H9 (cell line): ENCODE measurements at places on chromosomes 11 and 22.

DNA sequence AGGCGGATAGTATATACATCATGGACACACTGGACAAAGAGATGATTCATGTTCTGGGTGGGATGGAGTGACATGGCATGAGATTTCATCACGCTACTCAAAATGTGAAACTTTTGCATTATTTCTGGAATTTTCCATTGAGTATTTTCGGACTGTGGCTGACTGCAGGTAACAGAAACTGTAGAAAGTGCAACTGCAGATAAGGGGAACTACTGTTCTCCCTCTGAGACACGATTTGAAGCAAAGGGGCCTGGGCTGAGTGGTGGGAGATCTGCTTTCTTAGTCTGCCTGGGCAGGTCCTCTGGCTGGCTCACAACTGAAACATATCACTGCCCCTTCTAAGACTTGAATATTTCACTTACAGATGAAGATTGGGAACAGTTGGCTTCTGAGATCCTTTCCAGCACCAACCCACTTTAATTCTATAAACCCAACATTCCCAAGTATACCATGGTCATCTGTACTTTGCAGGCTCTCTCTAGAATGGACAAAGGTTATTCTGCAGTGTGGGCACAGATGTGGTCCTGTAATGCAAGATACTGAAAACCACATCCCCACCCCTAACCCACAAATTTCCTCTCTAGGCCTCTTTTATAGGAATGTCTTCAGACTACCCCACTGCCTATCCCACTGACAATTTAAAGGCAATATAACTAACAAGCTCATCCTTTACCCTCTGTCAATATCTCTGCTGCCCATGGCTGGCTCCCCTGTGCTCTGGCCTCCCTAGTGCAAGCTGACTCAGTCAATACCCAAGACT, 121.1 kb downstream of the KCNC1 start:
- no peaks in the 10 kb centered on the region for H3K27me3 ChIP-seq
- no peaks in the 10 kb centered on the region for H3K4me1 ChIP-seq
- no peaks in the 10 kb centered on the region for H3K36me3 ChIP-seq
- no peak overlapping the region for H3K27ac ChIP-seq
- DNase-seq: no peak

GRCh38 chr11:12003336-12003735, 5.1 kb downstream of the DKK3 start:
- H3K27ac ChIP-seq: no peak overlapping the region
- peaks cover 28% of the 10 kb centered on the region for H3K36me3 ChIP-seq
- H3K4me3 ChIP-seq: no peak overlapping the region
- H3K4me1 ChIP-seq: no peaks in the 10 kb centered on the region; the same call in 1 of the 2 replicates

GRCh38 chr22:48297296-48297695, 1530.4 kb downstream of the BRD1 start:
- H3K27me3 ChIP-seq: no peaks in the 10 kb centered on the region
- no peak overlapping the region for H3K27ac ChIP-seq
- no peaks in the 10 kb centered on the region for H3K4me1 ChIP-seq

GRCh38 chr11:128236506-128237498, 350.6 kb downstream of the ETS1 start:
- H3K36me3 ChIP-seq: no peaks in the 10 kb centered on the region
- H3K4me1 ChIP-seq: no peaks in the 10 kb centered on the region
- H3K27me3 ChIP-seq: no peaks in the 10 kb centered on the region
- H3K27ac ChIP-seq: no peak overlapping the region

- H3K27me3 ChIP-seq: no peaks in the 10 kb centered on the region
- DNase-seq: no peak
- no peak overlapping the region for H3K27ac ChIP-seq
- H3K36me3 ChIP-seq: no peaks in the 10 kb centered on the region; the same call in 1 of the 2 replicates
- no peaks in the 10 kb centered on the region for H3K4me1 ChIP-seq
Observed at GRCh38 chr22:37222440-37222971, 10.2 kb upstream of the SSTR3 start.

- no peaks in the 10 kb centered on the region for H3K4me1 ChIP-seq
- H3K36me3 ChIP-seq: no peaks in the 10 kb centered on the region; the same call in 1 of the 2 replicates
- no peak for DNase-seq
- H3K27ac ChIP-seq: no peak overlapping the region
- no peaks in the 10 kb centered on the region for H3K27me3 ChIP-seq
Observed at GRCh38 chr22:16968218-16968595, 39.8 kb downstream of the GAB4 start.

DNA sequence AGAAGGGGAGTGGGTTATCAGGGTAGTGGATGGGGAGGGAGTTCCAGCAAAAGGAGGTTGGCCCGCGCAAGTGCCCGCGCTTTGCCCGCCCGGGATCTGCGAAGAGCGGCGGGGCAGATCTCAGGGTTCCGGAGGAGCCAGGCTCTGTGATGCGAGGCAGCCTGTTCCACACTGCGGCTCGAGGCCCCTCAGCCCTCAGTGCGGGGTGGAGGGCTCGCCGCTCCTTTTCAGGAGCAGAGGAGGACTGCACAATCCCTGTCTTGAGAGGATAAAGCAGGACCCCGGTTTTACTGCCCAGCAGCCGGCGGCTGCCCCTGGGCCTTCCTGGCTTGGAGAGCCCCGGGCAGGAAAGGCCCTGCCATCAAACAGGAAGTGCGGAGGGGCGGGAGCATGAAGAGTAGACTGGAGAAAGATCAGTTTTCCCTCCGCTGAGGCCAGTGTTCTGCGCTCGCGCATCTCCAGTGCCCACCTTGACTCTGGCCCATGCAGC, 6.2 kb downstream of the SLC6A5 start:
- peaks cover 4% of the 10 kb centered on the region; the same call in 1 of the 2 replicates for H3K4me1 ChIP-seq
- peaks cover 28% of the 10 kb centered on the region for H3K27me3 ChIP-seq
- no peaks in the 10 kb centered on the region for H3K36me3 ChIP-seq
- H3K27ac ChIP-seq: no peak overlapping the region

DNA sequence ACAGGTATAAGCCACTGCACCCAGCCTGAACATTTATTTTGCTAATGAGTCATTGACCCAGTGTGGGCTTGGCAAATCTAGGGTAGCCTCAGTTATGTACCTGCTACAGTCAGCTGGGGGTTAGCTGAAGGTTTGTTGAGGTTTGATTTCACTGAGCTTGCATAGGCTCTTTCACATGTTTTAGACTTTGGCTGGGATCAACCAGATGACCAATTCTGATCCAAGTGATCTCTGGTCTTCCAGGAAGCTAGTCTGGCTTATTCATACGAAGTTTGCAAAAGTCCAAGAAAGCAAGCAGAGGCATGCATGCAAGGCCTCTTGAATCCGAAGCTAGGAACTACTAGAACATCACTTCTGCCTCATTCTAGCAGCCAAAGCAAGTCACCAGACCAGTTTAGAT, 21.0 kb downstream of the SERPING1 start:
- H3K4me1 ChIP-seq: 0 out of 2 replicates have a peak, but pooled peaks cover 3% of the 10 kb centered on the region
- H3K4me3 ChIP-seq: no peak overlapping the region
- H3K36me3 ChIP-seq: peaks cover 4% of the 10 kb centered on the region; the same call in 1 of the 2 replicates
- DNase-seq: no peak
- H3K27me3 ChIP-seq: no peaks in the 10 kb centered on the region

GRCh38 chr11:108307751-108308150, 84.9 kb downstream of the ATM start:
- no peak overlapping the region for H3K4me3 ChIP-seq
- peaks cover 45% of the 10 kb centered on the region for H3K36me3 ChIP-seq
- H3K27ac ChIP-seq: no peak overlapping the region
- no peaks in the 10 kb centered on the region for H3K4me1 ChIP-seq

- H3K4me3 ChIP-seq: peak overlapping the region; percentile 86
- H3K36me3 ChIP-seq: peaks cover 47% of the 10 kb centered on the region
- H3K27me3 ChIP-seq: no peaks in the 10 kb centered on the region
- H3K4me1 ChIP-seq: no peaks in the 10 kb centered on the region
- H3K27ac ChIP-seq: no peak overlapping the region
Observed at GRCh38 chr11:65856689-65857499, 1.1 kb downstream of the CFL1 start.

- no peaks in the 10 kb centered on the region for H3K4me1 ChIP-seq
- no peaks in the 10 kb centered on the region for H3K27me3 ChIP-seq
- H3K36me3 ChIP-seq: no peaks in the 10 kb centered on the region
- DNase-seq: no peak
- no peak overlapping the region for H3K4me3 ChIP-seq
Observed at GRCh38 chr22:49091917-49092545, 735.6 kb downstream of the BRD1 start.

- no peak overlapping the region for H3K27ac ChIP-seq
- no peak overlapping the region for H3K4me3 ChIP-seq
- peaks cover 35% of the 10 kb centered on the region for H3K36me3 ChIP-seq
Observed at GRCh38 chr11:57421805-57422204, 5.1 kb downstream of the SLC43A3 start.

DNA sequence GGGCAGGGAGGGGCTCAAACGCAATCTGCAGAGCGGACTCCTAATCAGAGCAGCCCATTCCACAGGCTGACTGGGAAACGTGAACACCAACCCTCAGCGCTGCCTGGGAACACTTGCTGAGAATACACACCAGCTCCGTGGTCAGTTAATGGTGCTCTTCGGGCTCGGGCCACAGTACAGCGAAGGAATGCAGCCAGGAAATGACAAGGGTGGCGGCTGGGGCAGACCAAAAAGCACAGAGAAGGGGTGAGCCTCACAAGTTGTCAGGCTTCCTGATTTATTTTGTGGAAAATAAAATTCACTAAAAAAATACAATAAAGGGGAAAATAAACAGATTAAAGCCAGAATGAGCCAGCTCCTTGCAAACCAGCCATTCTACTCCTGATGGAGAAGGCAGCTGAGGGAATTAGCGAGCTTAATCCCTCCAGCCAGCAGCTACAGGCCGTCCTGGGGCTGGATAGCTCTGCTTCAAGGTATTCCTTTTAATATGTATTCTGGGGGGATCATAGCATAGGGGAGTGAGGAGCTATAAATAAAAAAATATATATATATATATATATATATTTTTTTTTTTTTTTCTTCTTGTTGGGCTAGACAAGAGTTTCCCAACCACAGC, 165.5 kb upstream of the NTM start:
- no peak overlapping the region for H3K4me3 ChIP-seq
- no peaks in the 10 kb centered on the region; the same call in 2 of the 3 replicates for H3K36me3 ChIP-seq
- H3K27me3 ChIP-seq: no peaks in the 10 kb centered on the region
- no peak overlapping the region for H3K27ac ChIP-seq
- DNase-seq: no peak
- H3K4me1 ChIP-seq: no peaks in the 10 kb centered on the region

DNA sequence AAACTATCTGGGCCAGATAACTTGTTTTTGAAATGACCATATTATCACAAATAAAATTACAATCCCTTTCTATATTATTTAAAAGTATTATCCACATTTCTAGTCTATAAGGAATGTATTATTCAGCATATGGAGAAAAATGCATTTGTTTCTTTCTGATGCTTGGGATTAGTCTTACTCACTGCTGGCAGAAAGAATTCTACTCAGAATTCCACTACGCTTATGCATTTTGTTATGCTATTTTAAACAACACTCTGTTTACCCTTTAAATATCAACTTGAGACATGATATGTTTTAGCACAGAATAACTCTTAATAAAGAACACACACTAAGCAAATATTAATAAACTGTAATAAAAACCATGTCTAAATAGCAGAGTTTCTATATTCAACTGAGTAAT, 77.6 kb upstream of the ANO3 start:
- no peaks in the 10 kb centered on the region for H3K4me1 ChIP-seq
- H3K4me3 ChIP-seq: no peak overlapping the region
- no peaks in the 10 kb centered on the region for H3K27me3 ChIP-seq
- H3K27ac ChIP-seq: no peak overlapping the region
- H3K36me3 ChIP-seq: no peaks in the 10 kb centered on the region
- no peak for DNase-seq

GRCh38 chr11:75576499-75576918, 14.5 kb downstream of the SERPINH1 start:
- no peak overlapping the region for H3K27ac ChIP-seq
- DNase-seq: peak; percentile 77

- no peak for DNase-seq
- H3K27ac ChIP-seq: no peak overlapping the region
- no peaks in the 10 kb centered on the region; the same call in 1 of the 2 replicates for H3K4me1 ChIP-seq
- H3K4me3 ChIP-seq: no peak overlapping the region
- H3K27me3 ChIP-seq: peaks cover 34% of the 10 kb centered on the region
Observed at GRCh38 chr22:22059291-22060002, 76.9 kb upstream of the TOP3B start.

DNA sequence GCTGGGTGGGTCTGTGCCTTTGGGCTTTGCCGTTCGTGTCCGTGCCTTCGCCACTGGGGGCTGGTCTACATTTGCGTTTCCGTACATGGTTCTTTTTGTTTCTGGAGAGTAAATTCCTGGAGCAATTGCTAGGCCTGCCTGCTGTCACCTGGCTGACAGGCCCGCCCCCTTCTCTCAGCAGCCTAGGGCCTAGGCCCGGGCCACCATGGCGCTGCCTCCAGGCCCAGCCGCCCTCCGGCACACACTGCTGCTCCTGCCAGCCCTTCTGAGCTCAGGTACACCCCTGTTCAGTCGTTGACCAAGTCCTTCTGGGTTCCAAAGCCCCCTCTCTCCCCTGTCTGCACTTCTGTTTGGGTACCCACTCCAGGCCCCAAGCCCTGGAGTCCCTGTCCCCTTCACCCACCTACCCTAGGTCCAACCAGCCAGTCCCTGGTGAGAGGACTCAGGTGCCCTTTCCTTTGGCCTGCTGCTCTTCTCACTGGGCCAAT, 649 bp downstream of the TMEM25 start:
- no peak for DNase-seq
- no peak overlapping the region for H3K27ac ChIP-seq
- H3K4me1 ChIP-seq: no peaks in the 10 kb centered on the region; the same call in 1 of the 2 replicates
- H3K4me3 ChIP-seq: peak overlapping the region; percentile 97
- H3K36me3 ChIP-seq: peaks cover 5% of the 10 kb centered on the region; the same call in 1 of the 2 replicates

DNA sequence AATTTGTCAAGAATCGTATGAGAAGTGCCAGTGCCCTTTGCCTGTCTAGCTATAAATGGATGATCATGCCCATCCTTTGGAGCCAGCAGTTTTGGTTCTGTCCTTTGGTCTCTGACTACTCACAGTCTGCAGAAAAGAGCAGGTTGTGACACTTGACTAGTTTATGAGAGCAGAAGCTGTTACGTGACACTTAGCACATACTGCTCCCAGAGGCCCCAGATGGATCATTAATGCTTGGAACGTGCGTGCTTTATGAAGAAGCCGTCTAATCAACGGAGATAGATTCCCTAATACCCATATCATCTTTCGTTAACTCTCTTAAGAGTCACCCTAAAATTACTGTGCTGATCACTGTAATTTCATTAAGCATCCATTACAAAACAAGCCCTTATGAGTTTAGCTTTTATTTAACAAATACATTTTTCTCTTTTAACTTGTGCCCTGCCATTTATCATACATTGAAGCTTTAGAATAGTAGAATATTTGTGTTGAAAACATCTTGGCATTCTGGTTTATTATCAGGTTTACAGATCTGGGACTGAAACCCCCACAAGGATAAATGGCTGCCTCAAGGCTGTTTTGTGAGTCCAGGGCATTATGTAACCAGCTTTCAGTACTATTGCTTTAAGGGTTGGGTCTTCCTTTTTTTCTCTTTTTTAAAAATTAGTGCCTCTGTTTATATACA, 47.0 kb upstream of the ADORA2A start:
- no peak overlapping the region for H3K27ac ChIP-seq
- H3K4me3 ChIP-seq: no peak overlapping the region
- H3K36me3 ChIP-seq: peaks cover 41% of the 10 kb centered on the region

DNA sequence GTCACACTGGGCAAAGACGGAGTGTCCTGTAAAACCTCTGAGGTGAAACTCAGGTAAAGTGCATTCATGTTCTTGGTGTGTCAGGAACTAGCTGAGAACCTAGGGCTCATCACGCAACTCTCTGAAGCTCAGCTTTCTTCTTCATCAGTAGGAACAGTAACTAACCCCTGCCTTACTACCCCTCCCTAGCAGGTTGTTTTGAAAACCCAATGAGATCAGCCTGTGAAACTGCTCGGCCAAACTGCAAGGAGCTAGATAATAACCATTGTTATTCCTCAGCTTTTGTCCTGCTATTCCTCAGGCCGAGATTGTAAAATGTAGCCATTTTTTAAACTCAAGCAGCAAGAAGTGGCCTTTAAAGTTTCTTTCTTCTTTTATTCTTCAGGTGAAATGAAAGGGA, 9.8 kb upstream of the FJX1 start:
- H3K4me3 ChIP-seq: no peak overlapping the region
- DNase-seq: no peak
- no peaks in the 10 kb centered on the region for H3K27me3 ChIP-seq
- H3K36me3 ChIP-seq: no peaks in the 10 kb centered on the region
